Adrenal gland (tissue), 19 donors: ENCODE measurements at places on chromosomes 2 and 18. TPM values are rescaled to one million over a fixed set of nuclear protein-coding genes. Genes with fewer than 3 reads are reported as not detected.

DNA sequence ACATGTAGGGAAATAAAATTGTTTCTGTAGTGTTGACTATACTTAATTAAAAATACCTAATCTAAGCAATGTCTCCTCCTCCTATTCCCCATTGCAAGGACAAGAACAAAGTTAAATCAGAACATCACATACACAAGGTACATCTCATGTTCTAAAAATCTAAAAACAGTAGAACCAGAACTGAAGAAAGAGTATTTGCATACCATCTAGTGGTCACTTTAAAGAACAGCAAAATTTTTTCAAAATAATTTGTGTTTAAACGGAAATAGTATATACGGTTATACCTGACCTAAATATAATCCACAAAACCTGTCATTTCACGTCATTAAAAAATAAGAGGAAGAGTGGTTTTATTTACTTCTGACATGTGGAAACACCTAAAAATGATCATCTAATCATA is 294.3 kb upstream of the KCNH7 start:
- no peak for DNase-seq

GRCh38 chr2:28654663-28655320 is 96.8 kb upstream of the PPP1CB start:
- no peak for DNase-seq

DNA sequence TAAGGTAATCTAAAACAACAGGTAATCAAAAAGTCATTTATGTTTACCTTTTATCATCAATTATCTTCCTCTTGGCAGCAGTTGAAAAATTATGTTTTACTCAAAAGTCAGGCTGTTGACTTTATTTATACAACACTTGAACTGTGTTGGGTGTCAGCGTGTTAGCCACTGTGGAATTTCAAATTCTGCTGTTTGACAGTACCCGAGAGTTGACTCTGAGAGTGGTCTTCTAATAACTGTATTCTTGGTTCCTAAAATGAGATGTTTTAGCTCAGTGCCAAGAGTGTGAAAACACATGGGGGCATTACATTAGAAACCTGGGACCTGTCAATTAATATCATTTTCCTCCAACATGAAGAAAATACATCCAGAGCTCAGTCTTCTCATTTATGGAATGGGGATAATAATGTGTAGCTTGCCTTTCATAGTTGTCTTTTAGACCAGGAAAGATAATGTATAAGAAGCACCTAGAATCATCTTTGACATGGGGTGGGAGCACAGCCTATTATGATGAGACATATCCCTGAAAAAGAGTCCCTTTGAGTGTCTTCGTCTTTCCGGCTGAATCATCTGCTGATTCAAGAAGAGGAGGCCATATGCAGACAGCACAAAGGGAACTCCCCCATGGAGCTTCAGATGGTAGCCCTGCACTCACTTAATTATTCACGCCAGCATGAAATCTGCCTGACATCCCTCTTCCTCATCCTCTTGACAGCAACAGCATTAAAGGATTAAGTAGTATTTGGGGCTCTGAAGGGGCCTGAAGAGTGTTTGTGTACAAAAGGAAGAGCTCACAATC is 89.1 kb downstream of the AFF3 start:
- DNase-seq, result no peak

Gene DAW1
- not detected for polyA plus RNA-seq

Gene CNRIP1
- polyA plus RNA-seq, result 12.6 TPM

Gene MOGAT1
- 0.20 TPM for polyA plus RNA-seq

Gene ARHGEF4
- polyA plus RNA-seq, result 40.4 TPM
